CD4-positive, alpha-beta T cell treated with Interleukin-15 for 1 hour (primary cell): ENCODE measurements at places on chromosomes 1 and 21.

DNA sequence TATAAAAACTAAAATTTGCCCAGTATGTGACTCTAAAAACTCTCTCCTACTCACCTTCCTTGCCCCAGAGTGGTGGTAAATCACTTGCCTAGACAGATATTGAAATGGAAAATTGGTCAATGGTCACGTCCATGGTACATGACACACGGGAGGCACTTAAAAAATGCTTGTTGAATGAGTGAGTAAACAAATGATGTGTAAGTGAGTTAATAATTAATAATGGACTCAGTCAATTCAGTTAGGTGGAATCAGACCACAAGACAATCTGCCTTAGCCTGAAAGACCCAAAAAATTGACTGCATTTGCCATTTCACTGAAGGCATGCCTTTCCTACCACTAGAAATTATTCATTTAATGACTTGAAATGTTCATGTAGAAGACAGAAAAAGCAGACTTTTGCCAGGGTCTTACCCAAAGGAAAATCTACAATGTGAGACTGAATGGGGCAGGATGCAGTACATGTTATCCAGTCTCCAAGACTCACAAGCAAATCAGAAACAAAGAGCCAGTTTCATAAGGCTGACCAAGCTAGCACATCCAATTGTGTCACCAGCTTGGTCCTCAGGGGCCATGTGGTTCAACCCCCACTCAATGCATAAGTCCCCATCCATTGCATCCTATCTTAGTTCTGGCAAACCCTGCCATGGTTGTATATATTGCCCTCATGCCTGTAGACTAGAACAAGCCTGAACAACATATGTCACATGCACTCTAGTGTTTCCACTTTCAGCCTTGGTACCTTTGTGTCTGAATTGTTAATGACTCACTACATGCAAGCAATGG is 73.6 kb downstream of the TBX15 start:
- DNase-seq = no peak

DNA sequence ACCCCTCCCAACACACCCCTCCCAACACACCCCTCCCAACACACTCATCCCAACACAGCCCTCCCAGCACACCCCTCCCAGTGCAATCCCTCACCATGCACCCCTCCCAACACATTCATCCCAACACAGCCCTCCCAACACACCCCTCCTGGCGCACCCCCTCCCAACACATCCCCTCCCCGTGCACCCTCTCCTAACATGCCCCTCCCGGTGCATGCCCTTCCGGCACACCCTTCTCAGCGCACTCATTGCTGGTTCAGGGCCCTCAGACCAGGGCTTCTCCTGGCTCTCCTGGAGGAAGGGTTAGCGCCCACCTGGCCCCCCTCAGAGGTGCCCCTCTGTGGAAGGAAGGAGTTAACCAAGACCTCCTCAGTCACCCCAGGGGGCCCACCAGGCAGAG is 74.5 kb upstream of the ARHGEF16 start:
- DNase-seq = no peak

GRCh38 chr21:31546443-31547170 is 112.9 kb upstream of the SOD1 start:
- DNase-seq = no peak

GRCh38 chr1:172275478-172275877 is 145.0 kb upstream of the C1orf105 start:
- no peak for DNase-seq

- no peak for DNase-seq
Measured at GRCh38 chr1:173152598-173152997, 54.5 kb downstream of the TNFSF4 start.

- DNase-seq = no peak
Measured at GRCh38 chr1:31102501-31102950, 37.0 kb upstream of the PUM1 start.

DNA sequence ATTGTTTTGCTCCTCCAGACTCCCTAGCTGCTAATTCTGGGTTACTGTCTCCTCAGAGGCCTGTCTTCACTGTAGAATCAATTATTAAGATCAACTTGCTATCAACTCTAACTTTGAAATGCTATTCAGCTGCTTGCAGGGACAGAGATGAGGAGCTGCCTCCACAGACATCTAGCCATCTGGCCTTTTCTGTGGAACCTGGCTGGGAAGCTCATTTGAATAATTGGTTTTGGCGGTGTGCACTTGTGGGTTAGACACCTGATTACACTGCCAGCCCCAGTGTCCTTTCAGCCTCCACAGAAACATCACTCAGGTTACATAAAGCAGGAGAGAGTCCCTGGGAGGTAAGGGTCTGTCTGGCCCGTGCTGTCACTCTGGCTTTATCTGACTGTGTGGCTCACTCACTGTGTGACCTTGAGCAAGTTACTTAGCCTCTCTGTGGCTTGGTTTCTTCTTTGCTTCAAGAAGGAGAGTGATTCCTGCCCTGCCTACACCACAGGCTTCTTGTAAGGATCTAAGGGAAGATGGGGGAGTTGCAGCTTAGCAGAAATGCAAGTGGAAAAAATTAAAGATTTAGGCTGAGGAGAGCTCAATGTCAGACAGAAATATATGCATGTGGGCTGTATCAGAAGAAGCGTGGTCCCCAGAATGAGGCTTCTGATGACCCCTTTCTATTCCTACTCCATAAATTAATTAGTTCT is 131.6 kb downstream of the BEND5 start:
- DNase-seq = no peak

DNA sequence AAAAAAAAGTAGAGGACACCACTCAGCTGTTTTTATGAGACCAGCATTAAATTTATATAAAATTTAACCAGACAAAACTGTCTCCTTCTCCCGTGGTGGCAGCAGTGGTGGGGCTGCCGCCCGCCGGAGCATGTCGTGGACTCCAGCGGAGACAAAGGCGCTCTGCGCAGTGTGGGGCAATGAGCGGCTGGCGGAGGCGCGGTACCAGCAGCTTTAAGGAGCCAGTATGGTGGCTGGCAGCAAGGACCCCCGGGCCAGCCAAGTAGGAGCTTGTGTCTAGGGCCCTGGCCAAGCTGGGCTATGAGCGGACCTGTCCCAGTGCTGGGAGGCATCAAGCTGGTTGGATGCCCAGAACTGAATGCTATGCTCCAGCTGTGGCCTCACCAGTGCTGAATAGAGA is 2102.9 kb downstream of the NCAM2 start:
- DNase-seq = no peak

- DNase-seq = peak; percentile 55
Measured at GRCh38 chr1:220880726-220881506, 1.7 kb downstream of the HLX start.

DNA sequence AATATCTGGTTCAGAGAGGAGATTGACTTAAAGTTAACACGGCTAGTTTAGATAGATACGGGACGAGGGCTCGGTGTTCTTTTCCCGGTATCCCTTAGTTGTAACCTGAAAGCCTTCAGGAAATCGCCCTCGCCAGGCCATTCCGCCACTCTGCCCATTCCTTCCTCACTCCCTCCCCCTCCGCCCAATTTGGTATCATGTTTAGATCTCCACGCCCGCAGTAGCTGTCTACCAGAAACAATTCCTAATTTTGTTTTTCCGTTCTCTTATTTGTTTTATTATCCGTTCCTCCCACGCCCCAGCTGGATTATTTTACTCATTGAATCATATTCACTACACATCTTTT is 685 bp upstream of the VAMP4 start:
- DNase-seq = no peak

GRCh38 chr1:206583707-206584648 is 28.3 kb downstream of the EIF2D start:
- peak; percentile 81 for DNase-seq

GRCh38 chr1:82318921-82319320 is 518.2 kb downstream of the ADGRL2 start:
- no peak for DNase-seq

DNA sequence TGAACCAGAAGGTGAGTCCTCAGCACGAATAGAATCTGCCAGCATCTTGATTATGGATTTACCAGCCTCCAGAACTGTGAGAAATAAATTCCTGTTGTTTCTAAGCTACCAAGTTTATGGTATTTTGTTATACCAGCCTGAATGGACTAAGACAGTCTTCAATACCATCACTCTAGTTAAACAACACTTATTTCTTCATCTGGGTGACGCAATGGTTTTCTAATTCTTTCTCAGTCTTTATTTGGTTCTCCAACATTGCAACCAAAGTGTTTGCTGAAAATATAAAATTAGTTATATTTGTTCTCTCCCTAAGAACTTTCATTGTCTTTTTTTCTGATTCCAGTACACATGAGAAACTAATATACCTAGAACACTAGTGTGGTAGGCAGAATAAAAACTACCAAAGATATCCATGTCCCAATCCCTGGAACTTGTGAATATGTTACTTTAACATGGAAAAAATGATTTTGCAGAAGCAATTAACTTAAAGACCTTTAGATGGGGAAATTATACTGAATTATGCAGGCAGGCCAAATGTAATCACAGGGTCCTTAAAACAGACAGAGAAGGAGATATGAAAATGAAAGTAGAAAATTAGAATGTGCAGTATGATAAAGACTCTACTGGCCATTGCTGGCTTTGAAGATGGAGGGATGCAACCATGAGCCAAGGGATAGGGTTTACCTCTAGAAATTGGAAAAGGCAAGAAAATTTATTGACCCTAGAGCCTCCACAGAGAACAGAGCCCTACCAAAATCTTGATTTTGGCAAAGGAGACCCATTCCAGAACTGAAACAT is 1115.1 kb downstream of the PLA2G4A start:
- no peak for DNase-seq

GRCh38 chr21:35724156-35724555 is 336.2 kb downstream of the SETD4 start:
- no peak for DNase-seq

GRCh38 chr1:112997781-112998180 is 41.8 kb upstream of the SLC16A1 start:
- no peak for DNase-seq

DNA sequence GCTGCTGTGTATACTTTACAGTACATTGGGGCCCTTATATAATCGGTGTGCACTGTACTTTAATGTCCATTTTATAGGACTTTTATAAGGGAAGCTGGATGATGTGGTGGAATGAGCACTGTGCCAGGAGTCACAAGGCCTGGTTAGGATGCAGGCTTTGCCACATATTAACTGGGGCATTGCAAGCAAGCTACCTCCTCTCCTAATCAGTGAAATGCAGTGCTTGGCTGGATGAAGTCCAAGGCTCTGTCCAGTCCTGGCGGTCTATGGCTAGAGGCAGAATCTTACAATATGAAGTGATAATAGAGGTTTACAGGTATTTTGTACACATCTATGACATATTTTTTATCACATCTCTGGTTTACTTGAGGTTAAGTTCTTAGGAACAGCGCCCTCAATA is 1.7 kb upstream of the PKP1 start:
- no peak for DNase-seq

DNA sequence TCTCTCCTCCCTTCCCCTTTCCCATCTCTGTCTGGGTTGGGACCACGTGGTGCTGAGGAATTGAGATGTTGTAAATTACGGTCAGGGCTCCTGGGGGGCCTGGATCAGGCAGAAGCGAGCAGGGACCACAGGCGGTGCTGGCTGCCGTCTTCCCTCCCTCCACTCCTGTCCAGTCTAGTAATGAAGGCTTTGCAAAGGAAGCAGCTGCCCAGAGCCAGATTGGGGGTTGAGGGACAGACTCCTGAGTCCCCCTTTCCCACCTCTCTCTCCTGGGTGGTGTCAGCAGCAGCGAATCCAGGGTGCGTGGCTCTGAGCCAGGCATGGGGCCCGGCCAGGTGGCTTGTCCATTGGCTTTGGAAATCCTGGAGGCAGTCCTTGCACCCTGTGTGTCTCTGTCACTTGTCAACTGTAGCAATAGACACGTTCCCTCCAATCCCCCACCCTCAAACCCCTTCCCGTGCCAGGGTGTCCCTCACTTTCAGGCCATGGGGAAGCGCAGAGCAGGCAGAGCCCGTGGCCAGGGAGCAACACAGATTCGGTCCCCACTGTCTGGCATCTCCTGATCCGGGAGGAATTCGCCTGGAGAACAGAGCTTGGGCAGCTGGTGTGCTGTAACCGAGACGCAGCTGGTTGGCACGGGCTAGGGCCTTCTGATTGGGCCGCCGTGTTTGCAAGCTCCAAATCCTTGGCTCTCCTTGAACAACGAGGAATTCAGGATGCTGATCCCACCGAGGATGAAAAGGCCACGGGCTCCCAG is 64.8 kb upstream of the WNT4 start:
- DNase-seq = no peak

GRCh38 chr1:170354246-170354645 is 177.7 kb upstream of the GORAB start:
- DNase-seq = no peak

DNA sequence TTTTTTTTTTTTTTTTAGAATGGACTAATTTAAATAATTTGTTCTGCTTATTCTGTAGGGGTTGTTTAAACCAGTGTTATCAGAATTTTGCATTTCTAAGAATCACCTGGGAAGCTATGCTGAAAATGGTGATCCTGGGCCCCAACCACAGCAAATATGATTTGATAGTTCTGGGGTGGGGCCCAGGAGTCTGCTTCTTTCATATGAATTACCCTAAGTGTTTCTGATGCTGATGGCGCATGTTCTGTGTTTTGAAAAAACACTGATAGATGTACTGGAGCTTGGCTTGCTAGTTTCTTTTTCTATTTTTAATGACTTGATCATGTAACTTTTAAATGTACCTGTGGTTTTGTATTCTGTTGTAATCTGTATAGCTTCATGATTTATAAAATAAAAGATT is 89.3 kb downstream of the CDC14A start:
- DNase-seq = peak; percentile 76
